Cortex of kidney (tissue), 1 donor: ENCODE measurements at places on chromosomes 12 and 14.

GRCh38 chr14:105212541-105213300 lies 31.6 kb upstream of the NUDT14 start:
- DNase-seq = no peak

DNA sequence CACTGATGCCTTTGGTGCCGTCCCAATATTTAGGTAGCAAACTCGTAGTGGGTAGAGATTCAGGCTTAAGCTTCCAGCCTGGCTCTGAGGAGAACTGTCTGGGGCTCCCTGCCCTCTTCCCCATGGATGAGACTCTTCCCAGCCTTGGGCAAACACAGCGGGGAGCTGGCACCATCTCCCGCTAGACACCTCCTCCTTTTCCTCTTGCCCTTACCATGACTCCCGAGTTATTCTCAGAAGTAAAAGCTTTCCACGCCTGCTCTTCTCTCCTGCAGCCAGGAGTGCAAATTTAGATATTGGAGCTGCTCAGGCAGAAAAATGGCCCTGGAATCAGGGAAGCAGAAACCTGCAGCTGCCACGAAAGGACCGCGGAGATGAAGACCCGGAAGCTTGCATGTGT lies 45.6 kb upstream of the RBM19 start:
- DNase-seq = no peak

DNA sequence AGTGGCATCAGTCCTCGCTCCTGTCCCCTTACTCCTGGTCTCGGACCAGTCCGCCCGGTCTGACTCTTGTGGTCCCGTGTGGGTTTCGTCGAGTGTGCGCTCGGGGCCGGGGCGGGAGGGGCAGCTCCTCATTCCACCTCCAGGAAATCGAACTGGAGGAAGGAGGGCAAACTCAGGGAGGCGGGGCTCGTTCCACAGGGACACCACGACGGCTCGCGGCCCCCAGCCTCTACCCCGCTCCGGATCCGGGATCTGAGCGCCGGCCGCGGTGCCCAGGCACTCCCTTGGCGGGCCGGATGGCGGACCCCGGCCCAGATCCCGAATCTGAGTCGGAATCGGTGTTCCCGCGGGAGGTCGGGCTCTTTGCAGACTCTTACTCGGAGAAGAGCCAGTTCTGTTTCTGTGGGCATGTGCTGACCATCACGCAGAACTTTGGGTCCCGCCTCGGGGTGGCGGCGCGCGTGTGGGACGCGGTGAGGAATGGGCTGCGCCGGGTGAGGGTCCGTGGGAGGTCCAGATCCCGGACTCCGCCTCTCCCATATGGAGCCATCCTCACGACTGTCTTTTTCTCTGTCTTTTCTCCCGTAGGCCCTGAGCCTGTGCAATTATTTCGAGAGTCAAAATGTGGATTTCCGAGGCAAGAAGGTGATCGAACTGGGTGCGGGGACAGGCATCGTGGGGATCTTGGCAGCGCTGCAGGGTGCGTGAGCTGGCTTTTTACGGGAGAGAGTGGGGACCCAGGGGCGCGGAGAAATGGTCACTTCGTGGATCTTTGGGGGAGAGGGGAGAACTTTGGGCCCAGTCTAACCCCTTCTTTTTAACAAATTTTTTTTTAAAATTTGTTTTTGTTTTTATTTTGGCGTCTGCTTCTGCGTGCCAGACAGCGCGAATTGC lies at the start of gene EEF1AKMT3:
TSS of gene EEF1AKMT3 (plus strand) at position 186 of the 894 bp plus-strand sequence. CDS start at position 297, 111 bp downstream.
- DNase-seq = no peak

DNA sequence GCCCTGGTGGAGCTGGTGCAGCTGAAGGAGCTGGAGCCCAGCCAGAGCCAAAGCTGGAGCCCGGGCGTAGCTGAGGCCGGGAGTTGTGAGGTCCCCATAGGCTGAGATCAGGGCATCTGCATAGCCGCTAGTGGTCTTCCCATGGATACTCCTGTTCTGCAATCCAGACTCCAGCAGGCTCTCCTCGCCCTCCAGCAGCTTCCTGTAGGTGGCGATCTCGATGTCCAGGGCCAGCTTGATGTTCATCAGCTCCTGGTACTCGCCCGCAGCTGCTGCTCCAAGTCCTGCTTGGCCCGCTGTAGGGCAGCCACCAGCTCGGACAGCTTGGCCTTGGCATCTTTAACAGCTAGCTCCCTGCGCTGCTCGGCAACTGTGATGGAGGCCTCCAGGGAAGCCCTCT lies 966.1 kb downstream of the FSCB start:
- DNase-seq = no peak

DNA sequence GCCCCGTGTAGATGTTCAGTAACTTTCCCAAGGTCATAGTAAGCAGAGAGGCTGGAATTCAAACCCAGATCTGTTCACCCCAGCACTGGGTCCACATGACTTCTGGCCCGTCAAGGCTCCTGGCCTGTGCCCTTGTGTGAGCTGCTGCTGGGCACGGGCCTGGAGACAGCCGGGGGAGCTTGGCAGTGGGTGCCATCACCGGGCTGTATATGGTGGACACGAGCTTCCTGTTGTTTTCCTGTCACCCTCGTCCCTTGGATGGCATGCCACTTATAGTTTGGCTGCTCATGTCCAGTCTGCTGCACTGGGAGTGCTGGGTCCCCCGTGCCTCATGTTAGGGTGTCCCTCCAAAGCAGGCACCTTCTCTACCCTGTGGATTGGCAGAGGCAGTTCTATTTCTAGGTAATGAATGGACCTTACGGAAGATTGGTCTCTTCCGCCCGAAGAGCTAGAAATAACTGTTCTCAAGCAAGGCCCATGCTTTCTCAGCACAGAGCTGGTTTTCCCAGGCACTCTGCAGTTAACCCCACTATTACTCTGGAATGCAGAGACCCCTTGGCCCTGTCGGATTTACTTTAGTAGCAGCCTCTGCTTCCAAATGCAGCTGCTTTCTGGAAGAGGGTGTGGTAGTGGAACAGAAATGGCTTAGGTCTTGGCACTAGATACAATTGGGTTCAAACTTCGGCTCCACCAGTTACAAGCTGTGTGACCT lies 44.3 kb downstream of the ELK3 start:
- DNase-seq = no peak

DNA sequence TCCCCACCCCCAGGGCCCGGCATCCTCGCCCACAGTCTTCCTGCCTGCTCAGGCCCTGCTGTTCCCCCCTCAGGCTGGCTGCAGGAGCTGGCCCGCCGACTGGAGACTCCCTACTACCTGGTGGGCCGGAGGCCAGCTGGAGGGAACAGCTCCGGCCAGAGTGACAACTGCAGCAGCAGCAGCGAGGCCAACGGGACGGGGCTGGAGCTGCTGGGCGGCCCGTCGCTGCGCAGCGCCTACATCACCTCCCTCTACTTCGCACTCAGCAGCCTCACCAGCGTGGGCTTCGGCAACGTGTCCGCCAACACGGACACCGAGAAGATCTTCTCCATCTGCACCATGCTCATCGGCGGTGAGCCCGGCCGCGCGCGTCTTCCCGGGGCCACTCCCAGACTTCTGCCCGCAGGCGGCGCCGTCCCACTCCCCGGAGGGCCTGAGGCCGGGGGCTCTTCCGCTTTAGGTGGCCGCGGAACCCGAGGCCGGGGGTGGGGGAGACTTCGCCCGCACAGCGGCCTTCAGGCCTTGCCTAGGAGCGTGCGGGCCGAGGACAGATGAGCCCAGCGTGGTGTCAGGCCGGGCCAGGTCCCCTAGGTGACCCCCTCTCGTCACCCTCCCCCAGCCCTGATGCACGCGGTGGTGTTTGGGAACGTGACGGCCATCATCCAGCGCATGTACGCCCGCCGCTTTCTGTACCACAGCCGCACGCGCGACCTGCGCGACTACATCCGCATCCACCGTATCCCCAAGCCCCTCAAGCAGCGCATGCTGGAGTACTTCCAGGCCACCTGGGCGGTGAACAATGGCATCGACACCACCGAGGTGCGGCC lies 10.2 kb downstream of the KCNH3 start:
- no peak for DNase-seq

- DNase-seq = no peak
Measured at GRCh38 chr14:55780156-55780946, 200.3 kb downstream of the KTN1 start.

- no peak for DNase-seq
Measured at GRCh38 chr14:73058922-73059673, 764 bp downstream of the RBM25 start.

GRCh38 chr12:75120311-75120711 lies 89.3 kb downstream of the KCNC2 start:
- no peak for DNase-seq

- DNase-seq = no peak
Measured at GRCh38 chr12:6866920-6867412, 365 bp upstream of the TPI1 start.

DNA sequence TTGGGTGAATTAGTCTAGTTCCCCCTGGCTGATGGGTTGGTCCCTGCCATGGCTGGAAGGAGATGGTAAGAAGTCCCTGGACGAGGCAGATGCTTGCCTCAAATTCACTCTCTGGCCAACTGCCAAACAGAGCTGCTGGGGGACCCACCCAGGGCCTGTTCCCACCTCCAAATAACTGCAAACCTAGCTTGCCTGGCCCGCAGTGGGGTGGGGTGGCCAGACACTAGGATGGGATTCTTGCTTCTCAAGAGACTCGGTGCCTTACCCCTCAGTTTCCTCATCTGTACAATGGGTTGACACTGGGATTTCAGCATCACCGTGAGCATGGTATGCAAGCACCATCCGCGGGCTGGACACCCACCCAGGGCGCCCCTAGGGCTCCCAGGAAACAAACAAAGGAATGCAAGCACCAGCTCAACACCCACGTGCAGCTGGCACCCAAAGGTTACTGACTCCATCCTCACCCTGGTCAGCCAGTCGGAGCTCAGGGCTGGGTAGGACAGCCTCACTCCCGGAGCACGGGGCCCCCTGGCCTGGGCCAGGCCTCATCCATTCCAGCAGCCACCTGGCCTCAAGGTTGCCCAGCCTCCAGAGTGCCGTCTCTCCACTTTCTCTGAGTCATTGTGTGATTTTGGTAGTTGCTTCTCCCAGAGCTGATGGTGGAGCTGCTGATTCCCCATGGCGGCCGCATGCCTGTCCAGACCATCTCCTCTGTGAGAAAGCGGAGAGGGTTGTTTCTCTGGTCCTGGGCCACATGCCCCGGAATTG lies 205.2 kb upstream of the RTL1 start:
- no peak for DNase-seq

DNA sequence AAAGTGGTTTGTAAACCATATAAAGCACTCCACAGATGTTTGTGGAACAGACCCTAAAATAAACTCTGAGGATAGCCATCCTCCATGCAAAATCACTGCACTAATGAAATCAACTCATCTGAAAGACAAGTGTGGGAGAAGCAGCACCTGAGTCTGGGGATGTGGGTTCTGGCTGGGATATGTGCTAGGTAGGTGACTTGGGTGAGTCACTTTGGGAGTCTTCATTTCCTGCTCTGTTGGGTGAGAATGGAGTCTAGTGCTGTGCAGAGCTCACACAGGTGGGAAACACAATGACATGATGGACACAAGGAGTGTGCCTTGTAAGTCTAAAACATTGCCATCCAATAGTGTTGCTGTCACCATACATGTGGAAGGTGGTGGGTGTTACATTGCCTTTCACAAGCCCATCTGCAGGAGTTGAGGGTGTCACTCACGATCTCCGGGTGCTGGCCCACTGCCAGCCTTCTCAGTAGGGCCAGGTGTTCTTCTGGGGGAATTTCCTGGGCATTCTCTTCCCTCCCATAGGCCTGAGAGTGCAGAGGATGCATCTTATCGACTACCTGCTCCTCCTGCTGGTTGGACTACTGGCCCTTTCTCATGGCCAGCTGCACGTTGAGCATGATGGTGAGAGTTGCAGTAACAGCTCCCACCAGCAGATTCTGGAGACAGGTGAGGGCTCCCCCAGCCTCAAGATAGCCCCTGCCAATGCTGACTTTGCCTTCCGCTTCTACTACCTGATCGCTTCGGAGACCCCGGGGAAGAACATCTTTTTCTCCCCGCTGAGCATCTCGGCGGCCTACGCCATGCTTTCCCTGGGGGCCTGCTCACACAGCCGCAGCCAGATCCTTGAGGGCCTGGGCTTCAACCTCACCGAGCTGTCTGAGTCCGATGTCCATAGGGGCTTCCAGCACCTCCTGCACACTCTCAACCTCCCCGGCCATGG lies 2.0 kb downstream of the SERPINA4 start:
- no peak for DNase-seq

GRCh38 chr12:22396253-22396652 lies 61.7 kb upstream of the ST8SIA1 start:
- DNase-seq = no peak

- no peak for DNase-seq
Measured at GRCh38 chr12:113207613-113208040, 13.6 kb upstream of the TPCN1 start.

DNA sequence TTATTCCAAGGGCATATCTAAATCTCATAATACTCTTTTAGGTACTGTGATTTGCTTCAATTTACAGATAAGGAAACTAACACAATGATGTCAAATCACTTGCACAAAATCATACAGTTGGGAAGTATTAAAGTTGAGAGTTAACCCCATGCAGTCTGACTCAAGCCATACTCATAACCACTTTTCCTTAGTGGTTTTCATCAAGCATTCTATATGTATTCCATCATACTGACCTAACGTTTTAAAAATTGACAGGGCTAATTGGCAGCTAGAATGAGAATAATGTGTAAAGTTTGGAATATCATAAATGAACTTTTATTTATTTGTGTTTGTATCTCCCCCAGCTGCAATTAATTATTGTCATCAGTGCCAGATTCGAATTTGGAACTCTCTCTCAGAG lies 20.9 kb downstream of the PUS7L start:
- no peak for DNase-seq

- DNase-seq = no peak
Measured at GRCh38 chr14:76927971-76928700, 100.4 kb downstream of the IRF2BPL start.
